ENCODE measurements at places on chromosomes 16 and 17.

DNA sequence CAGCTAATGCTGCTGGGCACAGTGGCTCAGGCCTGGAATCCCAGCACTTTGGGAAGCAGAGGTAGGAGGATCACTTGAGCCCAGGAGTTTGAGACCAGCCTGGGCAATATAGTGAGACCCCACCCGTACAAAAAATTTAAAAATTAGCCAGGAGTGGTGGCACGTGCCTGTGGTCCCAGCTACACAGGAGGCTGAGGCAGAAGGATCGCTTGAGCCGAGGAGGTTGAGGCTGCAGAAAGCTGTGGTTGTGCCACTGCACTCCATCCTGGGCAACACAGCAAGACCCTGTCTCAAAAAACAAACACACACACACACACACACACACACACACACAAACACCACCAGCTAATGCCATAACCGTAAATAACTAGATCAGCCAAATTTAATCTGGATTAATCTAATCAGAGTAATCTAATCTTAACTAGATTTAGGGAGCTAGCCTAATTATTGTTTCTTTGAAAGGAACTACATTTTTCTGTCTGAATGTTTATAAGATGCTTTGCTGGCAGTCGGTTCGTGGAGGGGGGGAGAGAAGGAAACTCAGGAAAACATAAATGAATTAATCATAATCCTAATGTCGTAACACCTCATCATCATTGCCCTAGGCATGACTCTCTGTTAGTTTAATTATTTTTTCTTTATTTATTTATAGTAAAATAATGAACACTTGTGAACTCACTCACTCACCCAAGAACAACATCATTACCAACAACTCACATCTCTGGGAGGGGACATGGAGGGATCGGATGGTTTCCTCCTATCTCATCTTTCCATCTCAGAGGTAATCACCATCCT lies 12.5 kb upstream of the RBBP6 start:
- no peak for DNase-seq

GRCh38 chr16:85400305-85401205 lies 212.6 kb upstream of the GSE1 start:
- peak; percentile 3 for DNase-seq

GRCh38 chr17:77319211-77320043 lies 178.7 kb downstream of the SEC14L1 start:
- DNase-seq: peak; percentile 83

- no peak for DNase-seq
Measured at GRCh38 chr16:64892835-64893785, 228.8 kb downstream of the CDH11 start.

DNA sequence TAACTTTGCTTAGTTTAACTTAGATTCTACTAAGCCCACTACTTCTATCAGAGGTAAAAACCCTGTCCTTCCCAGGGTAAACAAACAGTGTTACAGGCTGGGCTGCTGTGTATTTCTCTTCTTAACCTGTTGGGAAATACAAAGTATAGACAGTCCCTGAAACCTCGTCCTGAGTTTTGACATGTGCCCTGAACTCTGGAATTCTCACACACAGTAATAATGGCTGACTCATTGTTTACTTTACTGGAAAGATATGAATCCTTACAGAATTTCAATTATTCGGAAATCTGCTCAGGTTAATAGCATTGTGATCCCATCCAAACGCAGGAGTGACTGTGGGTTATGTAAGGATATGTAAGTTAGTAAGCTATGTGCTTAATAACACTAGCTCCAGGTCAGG lies 199.1 kb downstream of the TMEM114 start:
- DNase-seq: no peak
